Inflammatory macrophage (primary cell): ENCODE measurements at places on chromosomes 2 and 18.

GRCh38 chr18:76255070-76255683, 239.9 kb downstream of the ZNF516 start:
- no peak for DNase-seq

DNA sequence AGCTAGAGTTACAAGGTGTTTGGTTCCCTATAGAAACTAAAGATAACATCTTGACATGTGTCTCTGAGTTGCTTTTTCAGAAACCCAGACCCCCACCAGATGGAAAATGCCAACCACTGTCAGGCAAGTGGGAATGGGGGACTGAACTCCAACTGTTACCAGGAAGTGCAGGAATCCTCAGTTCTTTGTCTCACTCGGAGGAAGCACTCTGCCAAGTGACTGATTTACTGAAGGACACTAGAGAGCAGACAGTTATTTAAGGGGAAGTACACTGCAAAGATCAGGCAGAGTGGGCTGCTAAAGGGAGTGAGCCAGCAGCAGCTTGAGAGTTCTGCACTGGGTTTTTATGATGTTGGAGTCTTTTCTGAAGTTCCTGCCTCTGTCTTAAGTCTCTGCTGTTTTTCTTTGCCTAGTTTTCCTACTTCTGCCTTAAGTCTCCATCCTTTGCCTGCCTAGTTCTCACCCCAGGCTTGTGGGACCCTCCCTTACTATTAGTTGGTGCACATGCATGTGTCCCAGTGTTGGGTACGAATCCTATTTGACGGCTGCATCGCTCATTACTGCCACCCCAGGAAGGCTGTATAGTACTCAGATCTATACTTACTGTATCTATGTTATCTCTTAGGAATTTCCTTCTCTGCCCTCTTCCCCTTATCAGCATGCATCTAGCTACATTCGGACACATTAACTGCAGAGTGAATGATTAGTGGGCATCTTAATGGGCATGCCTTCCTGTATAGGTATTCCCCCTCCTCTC, 97.1 kb downstream of the TEX51 start:
- DNase-seq: peak; percentile 51

GRCh38 chr2:46569061-46569560, 89.7 kb downstream of the TMEM247 start:
- DNase-seq: peak; percentile 81

GRCh38 chr2:181876614-181877063, 14.9 kb upstream of the ITPRID2 start:
- no peak for DNase-seq

DNA sequence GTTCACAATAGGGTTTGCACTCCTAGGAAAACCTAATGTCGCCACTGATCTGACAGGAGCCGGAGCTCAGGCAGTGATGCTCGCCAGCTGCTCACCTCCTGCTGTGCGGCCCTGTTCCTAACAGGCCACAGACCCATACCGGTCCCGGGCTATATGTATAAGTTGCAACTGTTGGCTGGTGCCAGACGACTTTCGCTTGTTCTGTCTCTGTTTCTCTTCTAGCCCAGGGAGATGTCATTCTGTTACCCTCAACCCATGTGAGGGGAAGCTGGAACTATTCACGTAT, 170.3 kb downstream of the BCL2 start:
- DNase-seq: no peak

- DNase-seq: no peak
Measured at GRCh38 chr2:179861027-179861415, 391 bp downstream of the ZNF385B start.

GRCh38 chr2:173680574-173680973, 284.6 kb downstream of the SP3 start:
- no peak for DNase-seq

- DNase-seq: peak; percentile 47
Measured at GRCh38 chr2:223909001-223909741, 36.0 kb downstream of the WDFY1 start.

GRCh38 chr2:127106991-127107621, at the start of gene BIN1:
Gene BIN1, minus strand, starts transcription at chr2:127107154. Its CDS starts 211 bp downstream, at chr2:127106943.
- peak; percentile 81 for DNase-seq

DNA sequence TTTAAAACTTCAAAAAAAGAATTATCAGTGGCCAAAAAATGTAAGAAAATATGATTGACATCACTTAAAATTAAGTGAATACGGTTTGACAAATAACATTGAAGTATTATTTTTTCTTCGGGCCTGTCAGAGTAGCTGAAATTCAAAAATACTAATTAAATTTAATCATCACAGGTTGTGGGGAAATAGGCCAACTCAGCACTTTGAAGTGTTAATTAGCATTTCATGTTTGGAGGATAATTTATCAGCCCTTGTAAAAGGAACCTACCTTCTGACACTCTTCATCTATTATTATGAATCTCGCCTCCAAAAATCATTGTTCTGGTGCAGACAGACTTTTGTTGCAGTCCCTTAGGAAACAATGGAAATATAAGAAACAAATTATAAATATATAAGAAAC, 17.6 kb upstream of the OR6B3 start:
- no peak for DNase-seq

GRCh38 chr2:191385416-191386160, 140.4 kb downstream of the MYO1B start:
- DNase-seq: peak; percentile 90

- no peak for DNase-seq
Measured at GRCh38 chr2:223668302-223668998, 66.3 kb upstream of the SCG2 start.

DNA sequence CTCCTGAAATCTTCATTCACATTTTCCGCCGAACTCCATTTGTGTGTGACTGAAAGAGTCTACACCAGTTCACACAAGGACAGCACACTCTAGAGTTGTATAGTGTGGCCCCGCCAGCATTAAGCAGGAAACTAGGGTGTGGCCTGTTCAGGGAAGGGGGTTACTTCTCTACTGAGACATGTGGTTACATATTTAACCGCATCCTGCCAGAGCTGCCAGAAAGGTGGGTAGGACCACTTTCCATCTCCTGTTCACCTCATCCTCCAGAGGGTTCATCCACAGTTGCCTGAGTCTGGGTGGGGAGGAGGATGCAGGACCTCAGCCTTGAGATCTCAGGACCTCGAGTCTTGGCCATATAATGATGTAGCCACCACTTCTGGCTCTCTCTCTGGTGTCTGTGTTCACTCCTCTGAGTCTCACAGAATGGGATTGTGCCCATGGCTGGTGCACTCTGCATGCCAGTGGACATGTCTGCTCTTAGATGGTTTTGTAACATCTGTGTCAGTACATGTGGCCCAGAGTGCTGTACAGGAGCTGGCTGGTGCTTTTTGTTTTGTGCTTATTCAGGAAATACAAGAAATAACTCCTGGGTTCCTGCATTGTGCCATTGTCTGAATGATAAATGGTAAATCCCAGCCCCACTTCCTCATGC, 7.7 kb upstream of the SP140L start:
- DNase-seq: peak; percentile 23

GRCh38 chr2:102082571-102083392, 59.8 kb upstream of the IL1R1 start:
- DNase-seq: peak; percentile 92

GRCh38 chr2:115011721-115012120, 569.3 kb downstream of the DPP10 start:
- no peak for DNase-seq

DNA sequence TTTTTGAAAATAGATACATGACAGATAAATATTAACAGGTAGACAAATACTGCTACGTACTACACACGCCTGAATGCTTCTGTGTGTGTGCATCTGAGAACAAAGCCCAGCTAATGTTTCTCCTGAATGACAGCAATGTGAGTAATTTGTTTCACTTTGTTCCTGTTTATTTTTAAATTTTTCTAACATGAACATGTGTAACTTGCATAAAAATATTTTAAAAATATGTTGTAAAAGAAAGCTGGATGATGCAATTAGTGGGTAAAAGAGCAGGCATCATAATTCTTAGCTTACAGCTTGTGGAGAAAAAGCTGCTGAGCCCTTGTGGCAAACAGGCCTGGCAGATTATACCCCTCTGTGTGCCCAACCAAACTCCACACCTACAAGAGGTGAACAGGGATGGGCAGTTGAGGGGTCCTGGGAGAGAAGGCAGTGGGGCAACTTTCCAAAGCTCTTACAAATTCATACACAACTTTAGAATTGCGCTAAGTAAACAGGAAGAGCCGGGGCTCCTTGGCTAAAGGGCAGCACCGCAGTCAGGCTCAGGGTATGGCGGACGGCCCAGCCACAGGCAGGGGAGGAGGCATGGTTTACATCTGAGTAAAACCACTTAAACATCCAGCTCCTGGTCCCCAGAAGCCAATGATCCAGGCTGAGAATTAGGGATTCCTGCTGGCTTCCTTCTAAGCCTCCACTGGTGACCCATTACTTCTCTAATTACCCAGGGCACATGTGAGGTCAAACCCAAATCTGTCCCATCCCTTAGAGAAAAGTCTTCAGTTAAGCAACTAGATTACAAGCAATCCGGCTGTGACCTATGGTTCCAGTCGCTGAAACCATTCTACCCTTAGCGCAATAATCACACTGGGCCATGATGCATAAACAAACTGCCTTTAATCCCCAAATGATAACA, 14.0 kb downstream of the PXDN start:
- DNase-seq: no peak

DNA sequence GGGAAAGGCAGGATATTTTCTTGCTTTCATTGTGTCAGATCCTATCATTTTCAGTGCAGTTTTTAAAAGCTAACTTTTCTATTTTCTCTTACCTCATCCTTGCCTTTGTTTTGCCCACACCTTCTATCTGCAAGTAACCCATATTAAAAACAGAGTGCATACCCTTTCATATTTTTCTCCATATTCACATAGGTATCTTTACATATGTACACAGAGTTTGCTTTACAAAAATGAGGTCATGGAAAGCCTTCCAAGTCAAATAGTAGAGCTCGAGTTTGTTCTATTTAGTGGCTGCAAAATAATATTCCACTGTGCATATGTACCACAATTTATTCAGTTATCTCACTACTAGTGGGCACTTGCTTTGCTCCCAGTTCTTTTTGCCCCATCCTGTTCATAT, 3.9 kb upstream of the DHRS9 start:
- DNase-seq: no peak

- peak; percentile 59 for DNase-seq
Measured at GRCh38 chr2:203824603-203825002, 43.0 kb upstream of the CTLA4 start.

DNA sequence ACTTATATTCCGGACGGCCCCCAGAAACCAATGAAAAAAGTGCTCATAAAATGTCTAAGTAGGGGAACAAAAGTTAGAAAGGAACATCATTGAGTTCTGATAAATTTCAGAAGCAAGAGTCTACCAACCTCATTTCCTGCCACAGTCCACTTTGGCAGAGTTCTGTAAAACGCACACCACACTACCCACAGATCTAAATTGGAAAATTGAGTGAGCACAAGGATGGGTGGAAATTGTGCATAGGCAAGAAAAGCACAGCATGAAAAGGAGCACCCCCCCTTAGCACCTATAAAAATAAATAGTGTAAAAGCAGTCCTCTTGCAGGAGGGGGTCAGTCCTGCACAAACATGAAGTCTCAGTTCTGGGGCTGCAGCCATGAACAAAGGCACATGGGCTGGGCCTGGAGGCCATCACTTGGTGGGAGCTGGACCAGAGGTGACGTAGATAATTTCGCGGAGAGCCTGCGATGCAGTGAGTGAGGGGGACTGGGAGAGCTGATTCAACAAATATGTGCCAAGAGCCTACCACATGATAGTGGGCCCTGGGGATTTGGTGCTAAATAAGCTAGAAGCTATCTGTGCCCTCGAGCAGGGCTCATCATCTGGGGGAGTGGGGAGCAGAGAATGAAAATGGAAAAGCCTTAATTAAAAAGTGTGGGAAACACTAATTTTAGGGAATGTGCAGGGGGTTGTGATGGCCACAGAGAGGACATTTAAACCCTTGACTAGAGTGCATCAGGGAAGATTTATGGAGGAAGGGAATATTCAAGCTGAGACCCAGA, 48.9 kb upstream of the SPP2 start:
- no peak for DNase-seq

GRCh38 chr18:9631814-9632496, 17.6 kb upstream of the PPP4R1 start:
- DNase-seq: no peak

GRCh38 chr2:160510617-160511016, 17.0 kb upstream of the RBMS1 start:
- no peak for DNase-seq

DNA sequence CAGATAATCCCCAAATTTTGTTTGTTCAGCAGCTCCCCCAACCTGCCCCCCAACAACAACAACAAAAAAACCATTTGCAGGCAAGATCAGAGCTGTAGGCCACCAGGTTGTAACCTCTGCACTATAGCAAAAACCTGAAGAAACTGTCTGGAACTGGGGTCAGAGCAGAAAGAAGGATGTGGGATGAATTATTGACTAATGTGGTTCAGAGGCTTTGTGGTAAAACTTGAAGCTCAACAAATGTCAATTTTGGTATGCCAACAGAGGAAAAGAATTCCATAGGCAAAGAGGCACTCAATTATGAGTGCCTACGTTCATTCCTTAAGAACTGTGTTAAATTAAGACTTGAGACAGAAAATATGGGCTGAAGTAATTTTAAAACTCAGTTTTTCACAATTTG, 255.1 kb downstream of the STK39 start:
- DNase-seq: no peak

DNA sequence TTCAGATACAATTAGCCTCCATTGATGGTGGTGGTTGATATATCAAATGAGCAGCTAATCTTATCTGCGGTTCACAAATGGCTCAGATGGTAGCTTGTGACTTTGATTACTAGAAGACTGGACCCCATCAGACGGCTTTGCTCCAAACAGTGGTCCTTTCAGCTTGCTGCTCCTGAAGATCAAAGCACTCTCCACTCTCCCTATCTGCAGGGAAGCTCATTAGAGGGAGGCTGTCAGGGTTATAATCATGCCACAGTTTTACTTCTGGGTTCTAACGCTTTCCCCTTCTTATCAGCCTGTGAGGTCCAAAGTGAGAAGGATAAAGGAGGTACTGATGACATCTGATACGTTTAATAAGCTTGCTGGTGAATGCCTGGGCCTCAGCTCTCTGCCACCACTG, 247.1 kb upstream of the NT5C1B start:
- no peak for DNase-seq

- peak; percentile 68 for DNase-seq
Measured at GRCh38 chr2:63424329-63425078, 163.8 kb downstream of the WDPCP start.

GRCh38 chr2:238387332-238387731, 39.4 kb upstream of the ASB1 start:
- DNase-seq: peak; percentile 84

DNA sequence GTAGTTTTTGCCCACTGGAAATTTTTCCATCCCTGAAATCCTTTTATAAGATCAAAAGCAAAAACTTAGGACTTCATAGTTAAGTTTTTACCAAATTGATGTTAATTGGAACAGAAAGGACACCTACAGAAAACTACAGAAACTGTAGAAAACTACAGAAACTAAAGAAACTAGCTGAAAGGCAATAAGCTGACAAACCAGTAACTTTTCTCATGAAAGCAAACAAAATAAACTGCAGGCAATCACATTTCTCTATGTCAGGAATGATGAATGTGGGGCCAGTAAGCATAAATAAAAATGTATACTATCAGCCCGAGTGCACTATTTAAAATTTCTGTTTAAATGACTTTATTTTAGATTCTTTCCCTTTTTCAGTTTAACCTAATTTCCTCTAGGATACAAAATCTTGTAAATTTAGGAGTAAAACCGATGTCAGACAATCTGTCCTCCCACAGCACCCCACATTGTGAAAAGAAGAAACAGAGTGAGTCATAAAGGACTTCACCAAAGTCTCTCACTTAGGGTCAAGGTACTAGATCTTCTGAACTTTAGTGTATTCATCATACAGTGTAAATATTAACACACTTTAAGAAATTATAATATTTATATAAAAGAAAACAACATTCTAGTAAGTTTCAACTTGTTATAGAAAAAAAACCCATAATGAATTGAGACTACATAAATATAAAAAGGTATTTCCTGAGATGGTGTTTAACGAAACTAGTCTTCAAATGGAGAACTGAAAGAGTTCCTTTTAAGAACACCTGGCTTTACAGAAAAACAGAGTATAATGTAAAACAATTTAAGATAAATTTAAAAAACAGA, 46.6 kb downstream of the USP40 start:
- no peak for DNase-seq
